ENCODE measurements at places on chromosomes 4 and X. TPM values are rescaled to one million over a fixed set of nuclear protein-coding genes. Genes with fewer than 3 reads are reported as not detected.

DUX4 gene
- not detected for total RNA-seq

TAF7L gene
- total RNA-seq: 0.08 TPM

FMR1NB gene
- not detected for total RNA-seq

LRCH2 gene
- 0.03 TPM for total RNA-seq

SLIT2 gene
- total RNA-seq: 13.4 TPM

GPR82 gene
- not detected for total RNA-seq

SYNPO2 gene
- total RNA-seq: 2.8 TPM

All from SJSA1 (cell line).